ENCODE measurements at places on chromosomes 12 and 14. TPM values are rescaled to one million over a fixed set of nuclear protein-coding genes. Genes with fewer than 3 reads are reported as not detected.

ASPG gene
- total RNA-seq, result 0.41 TPM

FGF6 gene
- total RNA-seq, result not detected

DNA sequence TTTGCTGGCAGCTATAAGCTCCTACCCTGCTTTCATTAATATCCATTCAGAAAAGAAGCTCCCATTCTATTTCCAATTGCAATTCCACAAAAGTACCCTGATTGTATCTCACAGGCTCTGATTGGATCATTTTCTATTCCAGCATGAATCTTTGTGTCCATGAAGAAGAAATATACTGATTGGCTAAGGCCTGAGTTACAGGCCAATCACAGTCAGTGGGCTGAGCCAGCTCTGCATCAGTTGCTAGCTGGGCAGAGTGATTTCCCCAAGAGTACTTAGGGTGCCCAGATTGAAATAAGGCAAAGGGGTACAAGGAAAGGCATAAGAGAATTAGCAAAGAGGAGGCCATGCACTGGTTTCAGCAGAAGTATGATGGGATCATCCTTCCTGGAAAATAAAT, 14.4 kb downstream of the ART4 start:
- DNase-seq, result no peak

TCL1A gene
- not detected for total RNA-seq

GRIN2B gene
- total RNA-seq, result 75.4 TPM

ABCD2 gene
- total RNA-seq, result 18.3 TPM

NPAS3 gene
- 22.0 TPM for total RNA-seq

GRCh38 chr12:9364224-9365176, 156.3 kb upstream of the PZP start:
- no peak for DNase-seq

DNA sequence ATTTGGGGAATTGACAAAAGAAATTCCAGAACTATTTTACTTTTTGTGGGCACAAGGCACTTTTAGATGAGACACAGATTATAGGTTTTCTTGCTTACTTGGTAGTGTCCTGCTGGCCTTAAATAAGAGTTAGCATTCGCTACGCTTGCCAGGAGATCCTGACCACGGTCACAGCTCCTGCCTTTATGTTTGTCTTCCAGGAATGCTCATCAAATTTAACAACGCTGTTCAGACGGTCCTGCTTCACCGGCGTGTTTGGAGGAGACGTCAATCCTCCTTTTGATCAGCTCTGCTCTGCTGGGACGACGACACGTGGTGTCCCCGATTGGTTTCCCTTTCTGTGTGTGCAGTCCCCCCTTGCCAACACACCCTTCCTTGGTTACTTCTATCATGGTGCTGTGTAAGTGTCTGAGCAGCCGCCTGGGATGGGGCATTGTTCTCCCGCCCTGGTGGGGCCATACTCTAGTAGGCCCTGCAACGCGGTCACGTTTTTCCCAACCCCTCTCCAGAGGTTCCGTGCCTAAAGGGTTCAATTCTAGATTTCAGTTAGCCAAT, 15.8 kb downstream of the TCTN2 start:
- DNase-seq, result no peak

GRCh38 chr14:56829151-56829550, 18.9 kb upstream of the OTX2 start:
- no peak for DNase-seq

DNA sequence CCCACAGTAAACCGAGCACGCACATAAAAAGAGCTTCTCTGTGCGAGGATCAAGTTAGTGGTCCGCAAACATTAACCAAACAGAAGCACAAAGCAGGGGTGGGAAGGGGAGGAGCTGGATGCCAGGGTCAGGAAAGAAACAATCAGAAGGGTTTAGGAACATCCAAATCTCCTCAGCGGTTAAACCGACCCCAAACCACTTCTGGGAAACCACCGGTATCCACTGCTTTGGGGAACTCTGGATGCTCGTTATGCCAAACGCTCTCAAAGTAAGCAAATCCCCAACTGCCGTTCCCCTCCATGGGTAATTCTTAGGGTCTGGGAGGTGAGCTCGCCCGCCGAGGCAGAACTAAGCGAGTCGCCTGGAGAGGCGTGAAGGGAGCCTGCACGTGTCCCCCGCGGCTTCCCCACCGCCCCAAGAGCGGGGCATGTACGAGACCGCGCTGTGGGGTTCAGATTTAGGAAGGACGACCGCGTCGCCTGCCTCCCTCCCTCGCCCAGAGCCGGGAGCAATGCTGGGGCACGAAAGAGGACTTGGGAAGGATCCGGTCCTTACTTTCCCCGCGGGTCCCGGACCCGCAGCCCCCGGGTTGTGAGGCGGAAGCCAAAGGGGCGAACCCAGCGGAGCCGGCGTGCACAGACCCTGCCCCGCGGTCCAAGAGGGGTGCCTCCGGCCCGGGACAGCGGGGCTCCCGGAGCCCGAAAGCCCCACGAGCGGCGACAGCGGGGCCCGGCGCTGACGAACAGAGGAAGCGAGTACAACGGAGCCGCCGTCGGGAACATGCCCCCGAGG, 711 bp downstream of the SBNO1 start:
- no peak for DNase-seq

APOLD1 gene
- 20.0 TPM for total RNA-seq

DNA sequence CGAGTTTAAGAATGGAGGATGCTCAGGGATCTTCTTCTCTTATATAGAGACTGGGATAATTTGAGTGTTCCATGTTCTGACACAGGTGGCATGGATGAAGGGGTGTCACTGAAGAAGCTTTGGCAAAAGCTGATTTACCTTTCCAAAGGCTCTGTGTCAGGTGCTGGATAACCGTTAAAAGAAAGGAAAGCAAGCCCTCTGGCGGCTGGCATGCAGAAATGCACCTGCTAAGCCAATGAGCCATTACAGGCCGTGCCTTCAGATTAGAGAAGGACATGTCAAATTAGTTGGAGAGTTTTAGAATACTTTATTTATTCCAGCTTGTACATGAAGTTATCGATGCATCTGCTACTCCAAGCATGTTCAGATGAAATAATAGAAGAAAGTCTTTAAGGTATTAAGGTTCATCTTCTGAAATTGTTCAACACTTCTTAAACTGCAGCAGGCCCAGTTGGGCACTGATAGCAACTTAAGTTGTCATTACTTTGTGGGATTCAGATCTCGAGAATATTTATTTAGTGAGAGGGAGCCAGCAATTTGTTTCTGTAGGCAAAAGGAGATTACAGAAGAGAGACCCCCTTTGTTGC, 678.2 kb downstream of the NRXN3 start:
- DNase-seq, result no peak

- peak; percentile 46 for DNase-seq
Measured at GRCh38 chr12:106645074-106645421, 62.2 kb downstream of the RFX4 start.

NEMP1 gene
- total RNA-seq, result 5.3 TPM

Data from frontal cortex (tissue), 4 donors.